ENCODE measurements at places on chromosomes 2 and 18. TPM values are rescaled to one million over a fixed set of nuclear protein-coding genes. Genes with fewer than 3 reads are reported as not detected.
A peak's percentile ranks its signal among the peaks of the same experiment; 100 is the strongest.

GRCh38 chr2:104872866-104873688, 19.2 kb downstream of the POU3F3 start:
- no peak for DNase-seq

- DNase-seq = no peak
These were observed 20.7 kb downstream of the SLC19A3 start for GRCh38 chr2:227696990-227697679.

GRCh38 chr18:9571546-9571945, 42.8 kb downstream of the PPP4R1 start:
- DNase-seq = no peak

- DNase-seq = peak; percentile 69
These were observed 598 bp downstream of the CCDC93 start for GRCh38 chr2:118013221-118013723.

STARD6 gene
- total RNA-seq = not detected

PSTPIP2 gene
- 9.6 TPM for total RNA-seq

DNA sequence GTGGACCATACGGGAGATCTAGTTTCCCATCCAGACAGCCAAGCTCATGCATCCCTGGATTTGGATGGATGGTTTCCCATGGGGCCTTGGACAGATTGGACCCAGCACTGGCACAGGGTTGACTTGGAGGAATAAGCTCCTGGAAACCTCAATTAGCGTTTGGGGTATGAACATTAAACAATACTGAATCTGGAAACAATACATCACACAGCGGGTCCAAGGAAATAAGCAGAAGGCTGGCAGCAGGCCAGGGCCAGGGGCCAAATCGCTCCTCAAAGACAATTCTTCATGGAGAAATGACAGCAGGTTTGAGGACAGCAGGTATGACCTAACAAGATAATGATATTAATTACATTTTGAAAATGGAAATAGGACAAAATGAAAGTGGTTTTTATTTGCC, 540.6 kb downstream of the RIT2 start:
- no peak for DNase-seq

DNA sequence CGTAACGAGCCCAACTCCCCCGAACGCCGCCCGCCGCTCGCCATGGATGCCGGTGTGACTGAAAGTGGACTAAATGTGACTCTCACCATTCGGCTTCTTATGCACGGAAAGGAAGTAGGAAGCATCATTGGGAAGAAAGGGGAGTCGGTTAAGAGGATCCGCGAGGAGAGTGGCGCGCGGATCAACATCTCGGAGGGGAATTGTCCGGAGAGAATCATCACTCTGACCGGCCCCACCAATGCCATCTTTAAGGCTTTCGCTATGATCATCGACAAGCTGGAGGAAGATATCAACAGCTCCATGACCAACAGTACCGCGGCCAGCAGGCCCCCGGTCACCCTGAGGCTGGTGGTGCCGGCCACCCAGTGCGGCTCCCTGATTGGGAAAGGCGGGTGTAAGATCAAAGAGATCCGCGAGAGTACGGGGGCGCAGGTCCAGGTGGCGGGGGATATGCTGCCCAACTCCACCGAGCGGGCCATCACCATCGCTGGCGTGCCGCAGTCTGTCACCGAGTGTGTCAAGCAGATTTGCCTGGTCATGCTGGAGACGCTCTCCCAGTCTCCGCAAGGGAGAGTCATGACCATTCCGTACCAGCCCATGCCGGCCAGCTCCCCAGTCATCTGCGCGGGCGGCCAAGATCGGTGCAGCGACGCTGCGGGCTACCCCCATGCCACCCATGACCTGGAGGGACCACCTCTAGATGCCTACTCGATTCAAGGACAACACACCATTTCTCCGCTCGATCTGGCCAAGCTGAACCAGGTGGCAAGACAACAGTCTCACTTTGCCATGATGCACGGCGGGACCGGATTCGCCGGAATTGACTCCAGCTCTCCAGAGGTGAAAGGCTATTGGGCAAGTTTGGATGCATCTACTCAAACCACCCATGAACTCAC, 673 bp downstream of the PCBP1 start:
- DNase-seq = peak; percentile 77

DNA sequence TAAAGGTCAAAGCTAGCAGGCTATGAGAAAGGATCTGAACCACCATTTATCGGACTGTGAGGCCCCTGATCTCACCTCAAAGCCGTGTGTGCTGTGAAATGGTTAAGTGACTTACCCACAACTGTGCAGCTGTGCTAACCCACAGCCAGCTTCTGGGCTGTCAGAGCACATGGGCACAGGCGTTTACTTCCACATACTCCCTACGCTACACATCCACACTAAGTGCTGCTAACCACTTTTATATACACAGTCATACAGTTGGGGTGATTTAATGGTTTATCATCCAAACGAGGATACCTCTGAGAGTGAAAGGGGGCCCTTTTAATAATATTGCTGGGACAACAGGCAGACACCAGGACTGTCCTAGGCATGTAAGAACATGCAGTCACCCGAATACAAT, 37.3 kb downstream of the CYRIA start:
- no peak for DNase-seq

GRCh38 chr18:35467624-35468016, 30.1 kb downstream of the INO80C start:
- no peak for DNase-seq
